ENCODE measurements at places on chromosomes 7 and 10.
A peak's percentile ranks its signal among the peaks of the same experiment; 100 is the strongest.

DNA sequence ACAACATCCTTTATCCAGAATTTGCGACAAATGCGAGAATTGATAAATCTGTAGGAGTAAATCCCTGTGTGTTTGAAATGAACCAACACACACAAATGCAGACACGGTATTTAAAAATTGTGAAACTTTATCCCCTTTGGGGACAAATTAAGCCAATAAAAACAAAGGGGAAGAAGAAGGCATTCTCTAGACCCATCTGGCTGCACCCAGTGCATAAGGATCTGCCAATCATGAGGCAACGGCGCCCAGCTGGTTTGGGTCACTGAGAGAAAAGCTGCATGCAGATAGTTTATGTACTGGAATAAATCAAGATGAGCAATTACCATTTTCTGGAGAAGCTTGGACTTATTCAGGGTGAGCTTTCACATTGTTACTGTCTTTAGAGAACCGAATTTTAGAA is 45.7 kb downstream of the VAX1 start:
- DNase-seq = no peak

DNA sequence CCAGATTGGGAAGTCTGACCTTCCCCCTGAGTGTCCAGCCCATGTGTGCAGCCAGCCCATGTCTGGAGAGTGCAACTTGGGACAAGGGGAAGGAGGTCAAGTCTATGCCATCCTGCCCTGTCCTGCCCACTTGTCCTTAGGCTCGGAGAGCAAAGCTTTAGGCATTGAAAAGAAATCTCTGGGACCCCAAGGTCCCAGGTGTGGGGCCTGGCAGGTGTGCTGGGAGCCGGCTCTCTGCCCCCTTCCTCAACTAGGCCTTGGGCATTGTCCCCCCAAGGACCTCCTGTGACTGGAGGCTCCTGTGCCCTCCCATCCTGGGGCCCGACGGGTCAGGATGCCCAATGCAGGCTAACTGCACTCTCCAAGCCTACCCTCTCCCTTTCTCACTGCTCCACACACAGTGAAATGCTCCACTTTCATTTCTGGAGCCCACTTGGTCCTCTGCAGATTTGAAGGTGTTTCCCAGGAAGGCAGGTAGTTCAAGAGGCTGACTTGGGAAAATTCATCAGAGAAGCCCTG is 124.7 kb downstream of the PTPN20 start:
- no peak for DNase-seq

- DNase-seq = no peak
Observed at GRCh38 chr7:1386623-1387220, 72.5 kb downstream of the MICALL2 start.

DNA sequence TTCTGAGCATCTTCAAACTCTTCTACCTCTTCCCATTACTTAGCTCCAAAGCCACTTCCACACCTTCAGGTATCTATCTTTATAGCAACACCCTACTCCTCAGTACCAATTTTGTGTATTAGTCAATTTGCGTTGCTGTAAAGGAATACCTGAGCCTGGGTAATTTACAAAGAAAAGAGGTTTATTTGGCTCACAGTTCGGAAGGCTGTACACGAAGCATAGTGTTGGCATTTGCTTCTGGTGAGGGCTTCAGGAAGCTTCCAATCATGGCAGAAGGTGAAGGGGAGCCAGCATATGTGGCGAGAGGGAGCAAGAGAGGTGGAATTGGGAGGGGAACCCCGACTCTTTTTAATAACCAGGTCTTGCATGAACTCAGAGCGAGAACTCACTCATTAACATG is 17.6 kb upstream of the CRYGN start:
- no peak for DNase-seq

DNA sequence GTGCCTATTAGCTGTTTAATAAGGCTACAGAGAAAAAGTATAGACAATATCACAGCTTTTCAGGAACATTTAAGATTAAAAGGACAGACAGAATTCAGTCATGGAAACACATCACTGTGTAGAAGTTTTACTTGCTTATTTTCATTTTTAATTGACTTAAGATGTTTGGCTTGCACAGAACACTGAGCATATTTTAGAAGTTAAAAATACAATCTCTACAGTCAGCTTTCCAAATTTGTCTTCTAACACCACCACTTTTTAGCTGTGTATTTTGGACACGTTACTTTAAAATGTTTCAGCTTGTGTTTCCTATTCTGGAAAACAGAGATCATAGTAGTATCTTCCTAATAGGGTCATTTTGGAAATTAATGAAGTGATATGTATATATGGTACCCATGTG is 11.8 kb downstream of the CFAP69 start:
- no peak for DNase-seq

DNA sequence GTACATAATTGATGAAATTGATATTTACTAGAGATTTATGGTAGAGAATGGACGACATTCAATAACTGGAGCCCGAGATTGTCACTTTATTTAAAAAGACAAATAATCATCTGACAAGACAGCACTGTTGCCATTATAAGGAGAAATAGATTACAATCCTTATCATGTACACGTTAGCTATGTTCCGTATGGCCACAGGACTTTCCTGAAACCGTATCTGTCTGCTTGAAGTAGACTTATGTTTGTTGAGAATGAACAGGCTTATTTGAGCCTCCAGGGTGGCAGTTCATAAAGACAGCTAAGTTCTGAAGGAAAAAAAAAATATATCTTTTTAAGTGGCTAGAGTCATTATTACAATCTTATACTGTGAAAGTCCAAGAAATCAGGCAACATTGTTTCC is 317.2 kb downstream of the BICC1 start:
- no peak for DNase-seq

DNA sequence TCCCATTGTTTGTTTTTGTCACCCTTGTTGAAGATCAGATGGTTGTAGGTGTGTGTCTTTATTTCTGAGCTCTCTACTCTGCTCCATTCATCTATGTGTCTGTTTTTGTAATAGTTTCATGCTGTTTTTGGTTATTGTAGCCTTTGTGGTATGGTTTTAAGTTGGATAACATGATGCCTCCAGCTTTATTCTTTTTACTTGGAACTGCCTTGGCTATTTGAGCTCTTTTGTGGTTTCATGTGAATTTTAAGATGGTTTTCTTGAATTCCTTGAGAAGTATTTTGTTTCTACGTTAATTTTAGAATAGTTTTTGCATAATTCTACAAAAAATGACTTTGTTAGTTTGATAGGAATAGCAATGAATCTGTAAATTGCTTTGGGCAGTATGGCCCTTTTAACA is 170.0 kb upstream of the IGFBP3 start:
- no peak for DNase-seq

DNA sequence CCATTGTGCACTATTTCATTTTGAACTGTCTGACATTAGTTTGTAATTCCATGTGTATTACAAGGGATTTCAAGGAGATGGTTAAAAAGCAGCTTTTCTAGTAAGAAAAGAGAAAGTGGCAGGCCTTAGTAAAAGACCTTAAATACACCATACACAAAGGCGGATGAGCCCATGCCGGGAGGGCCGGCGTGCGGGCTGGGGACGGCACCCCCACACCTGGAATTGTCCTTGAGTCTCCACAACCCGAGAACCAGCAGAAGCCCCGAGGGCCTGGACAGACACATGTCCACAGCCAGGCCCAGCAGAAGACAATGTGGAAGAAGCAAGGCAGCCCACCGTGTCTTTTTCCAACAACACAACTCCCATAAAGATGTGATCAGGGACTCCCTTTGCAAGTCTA is 123.7 kb upstream of the TCERG1L start:
- no peak for DNase-seq

- DNase-seq = no peak
Observed at GRCh38 chr7:115289971-115290370, 368.1 kb downstream of the MDFIC start.

GRCh38 chr7:80665526-80665925 is 27.1 kb downstream of the CD36 start:
- DNase-seq = peak; percentile 54

- no peak for DNase-seq
Observed at GRCh38 chr10:4033341-4033896, 248.4 kb upstream of the KLF6 start.

GRCh38 chr7:149459540-149460452 is 1.1 kb downstream of the ZNF777 start:
- peak; percentile 20 for DNase-seq

- DNase-seq = peak; percentile 29
Observed at GRCh38 chr7:95011146-95011928, 103.9 kb downstream of the PPP1R9A start.

DNA sequence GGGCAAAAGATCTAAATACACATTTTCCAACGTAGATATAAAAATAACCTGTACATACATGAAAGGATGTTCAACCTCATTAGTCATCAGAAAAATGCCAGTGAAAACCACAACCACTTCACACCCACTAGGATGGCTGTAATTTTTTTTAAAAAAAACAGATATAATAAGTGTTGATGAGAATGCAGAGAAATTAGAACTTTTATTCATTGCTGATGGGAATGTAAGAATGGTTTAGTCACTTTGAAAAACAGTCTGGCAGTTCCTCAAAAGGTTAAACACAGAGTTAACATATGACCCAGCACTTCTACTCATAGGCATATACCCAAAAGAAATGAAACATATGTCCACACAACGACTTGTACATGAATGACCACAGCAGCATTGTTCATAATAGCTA is 32.3 kb upstream of the PRKCQ start:
- peak; percentile 37 for DNase-seq

DNA sequence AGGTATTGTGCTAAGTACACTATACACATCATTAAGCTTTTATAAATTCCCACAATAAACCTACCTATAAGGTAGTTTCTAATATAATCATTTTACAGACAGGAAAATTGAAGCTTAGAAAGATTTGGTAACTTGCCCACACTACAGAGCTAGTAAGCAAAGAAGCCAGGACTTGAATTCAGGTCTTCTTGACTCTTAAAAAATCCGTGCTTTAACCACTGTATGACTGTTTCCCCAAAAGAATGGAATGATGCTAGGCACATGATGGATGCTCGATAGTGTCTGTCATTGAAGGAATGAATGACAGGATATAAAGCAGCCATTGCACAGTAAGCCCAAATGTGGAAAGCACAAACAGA is 26.6 kb downstream of the ZNF800 start:
- no peak for DNase-seq

DNA sequence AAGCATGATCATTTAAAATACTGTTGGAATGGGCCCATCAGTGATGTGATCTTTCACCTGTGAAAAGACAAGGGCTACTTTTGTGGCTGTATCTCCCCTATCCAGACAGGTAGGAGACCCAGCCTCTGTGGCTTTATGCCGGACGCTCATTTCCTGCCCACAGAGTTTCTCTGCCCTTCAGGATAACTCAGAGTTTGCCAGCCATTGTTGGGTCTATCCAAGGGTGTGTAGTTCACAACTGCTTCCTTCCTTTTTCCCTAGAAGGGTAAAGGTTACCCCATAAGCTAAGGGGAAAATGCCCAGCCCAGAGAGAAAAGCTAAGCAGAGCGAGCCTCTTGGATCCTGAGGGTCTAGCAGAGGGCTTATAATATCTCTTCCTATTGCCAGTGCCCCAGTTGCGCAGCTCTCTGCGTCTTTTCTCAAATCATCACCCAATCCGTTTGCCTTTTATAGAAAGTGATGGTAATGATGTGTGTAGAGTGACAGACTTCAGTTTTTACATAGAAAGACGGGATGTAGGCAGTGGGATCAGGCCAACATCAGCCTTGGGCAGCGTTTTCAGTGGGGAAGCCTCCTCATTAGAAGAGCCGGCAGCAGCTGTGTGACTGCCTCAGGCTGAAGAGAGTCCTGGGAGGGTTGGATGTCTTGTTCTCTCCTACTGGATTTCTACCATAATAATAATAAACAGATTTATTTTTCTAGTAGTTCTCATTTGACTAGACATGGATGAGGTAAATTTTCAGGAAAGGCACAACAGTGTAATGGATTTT is 80.5 kb downstream of the MET start:
- DNase-seq = no peak

DNA sequence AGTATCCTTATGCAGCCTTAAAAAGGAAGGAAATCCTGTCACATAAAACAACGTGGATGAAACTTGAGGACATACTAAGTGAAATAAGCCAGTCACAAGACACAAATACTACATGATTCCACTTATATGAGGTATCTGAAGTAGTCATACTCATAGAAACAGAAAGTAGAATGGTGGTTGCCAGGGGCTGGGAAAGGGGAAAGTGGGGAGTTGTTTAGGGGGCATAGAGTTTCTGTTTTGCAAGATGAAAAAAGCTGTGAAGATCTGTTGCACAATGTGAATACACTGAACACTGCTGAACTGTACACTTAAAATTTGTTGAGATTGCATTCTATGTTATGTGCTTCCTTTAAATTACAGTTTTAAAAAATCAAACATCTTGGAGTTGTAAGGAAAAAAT is 2.9 kb downstream of the NUP205 start:
- DNase-seq = no peak

GRCh38 chr10:72727130-72727529 is 35.2 kb downstream of the MCU start:
- DNase-seq = no peak

GRCh38 chr7:30164567-30164966 is 29.8 kb downstream of the MTURN start:
- peak; percentile 77 for DNase-seq

- DNase-seq = no peak
Observed at GRCh38 chr10:904403-904802, 27.1 kb downstream of the LARP4B start.

DNA sequence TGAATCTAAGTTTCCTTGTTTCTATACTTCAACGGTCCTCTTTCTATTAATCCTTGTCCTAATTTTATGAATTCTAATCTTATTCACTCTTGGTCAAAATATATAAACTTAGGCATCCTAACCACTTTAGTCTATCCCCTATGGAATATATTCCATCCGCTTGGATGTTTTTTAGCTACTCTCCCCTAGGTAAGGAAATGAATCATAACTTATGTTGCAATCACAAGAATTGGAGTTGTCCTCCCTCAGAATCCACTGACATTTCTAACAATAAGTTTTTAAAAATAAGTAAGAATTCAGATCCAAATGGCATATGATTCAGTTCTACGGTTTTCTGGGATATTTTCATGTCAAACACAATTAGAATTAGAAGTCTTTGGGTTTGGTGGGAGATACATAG is 1081.6 kb downstream of the SORCS1 start:
- DNase-seq = no peak

DNA sequence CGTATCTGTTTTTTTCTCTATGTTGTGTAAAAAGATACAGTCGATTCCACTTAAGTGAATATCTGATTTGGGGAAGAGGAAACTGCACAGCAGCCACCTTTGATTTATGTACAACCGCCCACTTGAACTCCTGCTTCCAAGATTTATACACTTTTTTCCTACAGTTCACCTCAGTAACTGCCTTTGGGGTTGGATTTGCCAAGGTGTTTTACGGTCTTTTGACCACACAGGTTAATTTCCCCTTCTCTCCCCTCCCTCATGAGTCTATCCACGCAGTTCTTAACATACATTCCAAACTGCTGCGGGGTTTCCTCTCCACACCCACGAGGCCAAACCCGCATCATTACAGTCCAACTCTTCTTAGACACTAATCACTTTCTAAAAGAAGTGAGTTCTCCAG is 277.0 kb downstream of the USP6NL start:
- DNase-seq = no peak

DNA sequence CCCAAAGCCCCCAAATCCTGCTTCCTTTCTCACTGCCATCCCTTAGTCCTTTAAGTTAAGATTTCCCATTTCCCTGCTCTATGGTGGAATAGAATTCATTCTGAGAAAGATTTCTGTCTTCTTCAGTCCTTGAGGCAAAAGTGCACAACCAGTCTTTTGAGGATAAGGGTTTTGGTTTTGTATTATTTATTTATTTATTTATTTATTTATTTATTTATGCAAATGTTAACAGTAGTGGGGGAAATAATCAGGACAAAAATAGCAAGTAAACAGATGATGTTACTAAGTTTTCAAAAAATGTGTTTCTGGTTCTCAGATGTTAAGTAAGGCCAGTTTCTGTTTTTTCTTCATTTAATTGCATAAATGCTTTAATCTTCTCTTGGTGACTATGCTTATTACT is 84.2 kb downstream of the GLCCI1 start:
- no peak for DNase-seq
